DMS79 treated with DMSO at 0.1 percent for 48 hours (cell line): ENCODE measurements at places on chromosomes 5 and 9.
A peak's percentile ranks its signal among the peaks of the same experiment; 100 is the strongest.

GRCh38 chr9:136725612-136726011 is 13.2 kb downstream of the DIPK1B start:
- no peak for DNase-seq

DNA sequence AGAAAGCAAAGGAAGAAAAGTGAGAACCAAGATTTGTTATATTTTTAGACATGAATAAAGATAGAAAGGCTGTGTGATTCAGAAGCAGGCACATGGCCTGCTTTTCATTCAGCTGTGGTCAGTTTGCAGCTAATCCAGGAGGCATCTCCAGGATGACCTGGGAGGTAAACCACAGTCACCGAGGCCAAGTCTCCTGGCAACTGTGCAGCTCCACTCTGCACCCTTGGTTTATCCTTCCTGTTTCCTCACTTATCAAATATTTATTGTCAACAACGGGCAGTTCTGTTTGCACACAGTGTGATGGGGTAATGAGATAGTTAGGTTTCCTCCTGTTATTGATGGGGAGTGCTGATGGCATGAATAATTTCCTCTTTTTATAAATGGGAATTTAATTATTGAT is 243.0 kb downstream of the PSAT1 start:
- no peak for DNase-seq

DNA sequence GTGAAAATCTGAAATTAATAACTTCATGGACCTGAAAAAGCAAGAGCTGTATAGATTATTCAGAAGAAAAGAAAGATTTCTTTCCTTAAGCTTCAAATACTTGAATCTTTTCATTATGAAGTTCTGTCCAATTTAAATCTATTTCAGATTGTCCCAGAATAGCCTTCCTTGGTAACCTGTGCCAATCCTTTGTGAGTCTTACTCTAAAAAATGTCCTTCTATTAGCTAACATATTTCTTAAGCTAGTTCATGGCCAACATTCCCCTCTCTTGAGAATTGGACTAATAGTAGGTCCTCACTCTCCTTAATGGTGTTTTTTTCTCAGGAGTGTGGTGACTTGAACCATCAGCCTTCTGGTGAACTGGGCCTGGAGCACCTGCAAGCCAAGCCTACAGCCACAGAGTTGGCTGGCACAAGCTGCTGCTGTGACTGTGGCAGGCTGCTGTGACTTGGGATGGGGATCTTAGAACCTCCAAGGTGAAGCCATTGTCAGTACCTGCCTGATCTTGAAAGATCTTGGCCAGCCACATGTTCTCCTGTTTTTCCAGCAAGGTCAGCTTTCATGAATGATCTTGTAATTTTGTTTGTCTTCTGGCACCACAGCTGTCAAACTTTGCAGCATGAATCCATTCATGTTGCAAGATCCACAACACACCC is 262.6 kb upstream of the MAP3K1 start:
- no peak for DNase-seq

GRCh38 chr9:135849181-135849580 is 58.2 kb downstream of the CAMSAP1 start:
- no peak for DNase-seq

DNA sequence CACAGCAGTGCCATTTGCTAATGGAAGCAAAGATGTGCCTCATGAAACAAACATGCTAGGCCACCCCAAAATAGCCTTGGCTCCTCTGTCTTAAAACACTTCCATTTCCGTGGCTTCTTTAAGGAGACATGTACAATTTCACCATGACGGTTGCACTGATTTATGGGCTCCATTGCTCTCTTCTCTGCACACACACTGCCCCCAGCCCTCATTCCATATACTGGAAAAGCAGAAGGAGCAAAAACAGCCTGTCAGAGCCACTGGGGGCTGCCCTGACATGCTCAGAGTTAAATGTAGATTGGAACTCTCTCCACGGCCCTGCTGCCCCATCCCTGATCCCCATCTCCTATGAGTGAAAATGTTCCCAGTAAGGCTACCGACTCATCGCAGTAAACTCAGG is 114.8 kb downstream of the ROR2 start:
- no peak for DNase-seq

DNA sequence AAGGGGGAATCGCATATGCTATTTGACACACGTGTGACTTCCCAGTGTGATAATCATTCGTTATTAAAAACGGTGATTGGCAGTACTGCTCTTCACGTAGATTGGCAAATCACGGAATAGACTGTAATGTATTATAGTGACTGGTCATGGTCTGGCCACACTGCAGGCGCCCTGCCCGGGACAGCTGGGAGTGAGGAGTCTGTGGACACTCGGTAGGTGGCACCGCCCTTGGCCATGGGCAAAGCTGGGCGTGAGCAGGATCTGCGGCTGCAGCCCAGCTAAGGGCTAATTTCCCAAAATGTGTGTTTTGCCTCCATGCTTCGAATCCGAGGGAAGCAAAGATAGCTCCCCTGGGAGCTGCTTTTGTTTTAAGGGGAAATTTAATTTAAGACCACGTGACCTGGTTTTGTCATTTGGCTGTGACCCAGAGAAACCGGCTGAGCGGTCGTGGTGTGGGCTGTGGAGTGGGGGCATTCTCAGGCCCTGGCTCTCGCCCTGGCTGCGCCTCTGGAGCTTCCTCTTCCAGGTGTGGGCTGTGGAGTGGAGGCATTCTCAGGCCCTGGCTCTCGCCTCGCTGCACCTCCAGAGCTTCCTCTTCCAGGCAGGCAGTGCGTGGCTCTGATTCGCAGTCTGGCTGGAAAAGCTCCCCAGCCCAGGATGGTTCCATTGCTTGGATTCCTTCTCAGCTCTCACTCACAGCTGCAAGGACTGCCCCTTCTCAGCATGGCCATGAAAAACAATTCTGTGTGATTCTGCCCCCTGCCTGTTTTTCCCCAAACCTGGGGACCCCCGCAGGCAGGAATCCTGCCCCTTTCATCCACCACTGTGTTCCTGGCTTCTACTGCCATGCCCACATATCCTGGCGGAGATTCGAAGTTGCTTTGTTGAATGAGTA is 131.1 kb downstream of the OLFM1 start:
- peak; percentile 27 for DNase-seq

- DNase-seq: no peak
Observed at GRCh38 chr5:147439254-147439653, 70.6 kb downstream of the DPYSL3 start.

DNA sequence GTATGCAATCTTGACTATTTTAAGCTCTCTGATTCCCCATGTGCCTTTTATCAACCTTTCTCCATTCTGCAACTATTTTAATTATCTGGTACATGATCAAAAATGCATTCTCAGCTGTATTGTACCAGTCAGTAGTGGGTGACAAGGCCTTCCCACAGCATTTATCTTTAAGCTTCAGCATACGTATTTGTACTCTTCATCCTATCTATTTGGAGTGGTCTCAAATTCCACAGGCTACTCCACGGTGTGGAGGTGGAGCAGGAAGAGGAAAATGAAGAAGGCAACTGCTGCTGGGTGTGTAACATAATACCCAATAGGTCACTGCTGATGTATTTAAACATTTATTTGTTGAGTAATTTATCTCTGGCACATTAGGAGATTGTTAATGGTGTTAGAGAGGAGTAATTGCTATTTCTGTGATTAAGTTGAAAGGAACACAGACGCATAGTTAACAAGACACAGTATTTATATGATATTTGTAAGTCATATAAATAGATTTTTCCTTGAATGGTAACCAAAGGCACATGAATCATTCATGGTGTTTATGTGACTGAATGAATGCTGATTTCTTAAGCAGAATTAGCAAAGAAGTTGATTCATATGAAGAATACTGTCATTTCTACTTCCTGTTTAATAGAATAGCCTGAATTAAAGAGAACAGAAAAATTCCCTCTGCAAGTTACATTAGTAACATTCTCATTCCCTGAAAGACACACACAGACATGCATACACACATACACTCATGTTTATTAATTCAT is 153.8 kb upstream of the NR3C1 start:
- DNase-seq: no peak

DNA sequence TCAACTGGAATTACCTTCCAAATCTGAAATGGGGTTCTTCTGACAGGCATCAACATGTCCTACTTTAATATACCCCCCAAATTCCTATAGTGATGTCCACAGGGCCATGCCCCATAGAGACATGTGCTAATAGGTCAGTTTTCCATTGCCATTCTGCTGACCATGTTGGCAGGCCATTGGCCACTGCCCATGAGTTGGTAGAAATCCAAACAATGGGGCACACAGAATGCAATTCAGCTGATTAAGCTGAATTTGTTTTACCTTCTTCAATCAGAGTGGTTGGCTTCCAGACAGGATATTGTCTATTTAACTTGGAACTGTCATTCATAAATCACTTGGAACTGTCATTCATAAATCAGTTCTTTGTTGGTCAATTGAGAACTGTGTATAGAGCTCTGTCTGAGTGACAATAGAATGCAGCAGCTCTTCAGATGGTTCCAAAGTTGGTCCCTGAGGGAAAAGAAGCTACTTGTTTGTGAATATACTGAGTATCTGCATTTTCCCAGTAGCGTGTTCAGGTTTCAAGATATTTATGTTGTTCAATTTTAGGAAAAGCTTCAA is 336.9 kb downstream of the DRD1 start:
- DNase-seq: no peak

- no peak for DNase-seq
Observed at GRCh38 chr9:94270009-94270408, 10.9 kb downstream of the ZNF169 start.

DNA sequence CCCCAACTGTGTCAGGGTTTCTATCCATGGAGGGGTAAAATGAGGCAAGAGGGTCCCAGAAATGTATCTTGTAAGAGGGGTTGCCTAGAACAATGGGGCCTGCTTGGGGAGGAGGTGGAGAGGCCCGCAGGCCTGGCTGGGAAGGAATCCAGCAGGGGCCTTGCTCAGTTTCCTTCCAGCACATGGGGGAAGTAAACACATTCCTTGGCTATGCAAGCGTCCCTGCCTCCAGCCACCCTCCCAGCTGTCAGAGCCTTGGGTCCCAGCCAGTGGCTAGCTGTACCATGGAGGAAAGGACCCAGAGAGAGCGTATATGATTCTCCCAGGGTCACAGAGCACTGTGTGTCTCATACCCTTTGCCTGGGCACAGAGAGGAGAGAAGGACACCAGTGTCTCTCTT is 71.1 kb upstream of the IL17B start:
- DNase-seq: no peak

- DNase-seq: no peak
Observed at GRCh38 chr5:7426284-7426683, 30.3 kb downstream of the ADCY2 start.

- DNase-seq: no peak
Observed at GRCh38 chr5:142492781-142493281, 168.0 kb upstream of the SPRY4 start.

DNA sequence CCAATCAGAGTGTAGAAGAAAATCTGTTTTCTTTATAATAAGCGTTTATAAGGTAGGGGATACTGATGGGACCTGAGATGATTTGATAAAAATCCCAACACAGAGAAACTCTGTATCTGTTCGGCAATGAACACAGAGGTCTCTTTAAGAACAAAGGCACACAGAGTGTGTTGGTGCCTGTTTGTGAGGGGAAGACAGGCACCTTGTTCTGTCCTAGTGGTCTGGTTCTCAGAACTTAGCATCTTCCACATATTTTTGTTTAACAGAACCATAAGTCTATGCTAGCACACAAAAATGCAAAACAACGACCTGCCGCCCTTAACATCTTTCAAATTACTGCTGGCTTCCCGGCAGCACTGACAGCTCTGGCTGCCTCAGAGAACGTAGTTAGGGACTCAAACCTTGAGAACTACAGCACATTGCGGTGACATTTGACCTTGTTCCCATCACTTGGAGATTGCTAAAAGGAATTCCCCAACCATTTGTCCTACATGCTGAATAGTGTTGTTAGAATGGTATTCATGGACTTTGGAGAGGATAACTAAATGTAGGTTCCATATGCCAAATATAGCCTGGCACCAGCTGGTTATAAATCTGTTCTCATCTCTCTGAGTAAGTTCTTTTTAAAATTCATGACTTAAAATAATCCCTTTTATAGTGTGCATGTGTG is 871.7 kb upstream of the TYRP1 start:
- DNase-seq: no peak

- DNase-seq: no peak
Observed at GRCh38 chr5:34991486-34992238, 56.1 kb downstream of the AGXT2 start.

- DNase-seq: peak; percentile 28
Observed at GRCh38 chr9:128470560-128470959, 14.8 kb downstream of the ODF2 start.

DNA sequence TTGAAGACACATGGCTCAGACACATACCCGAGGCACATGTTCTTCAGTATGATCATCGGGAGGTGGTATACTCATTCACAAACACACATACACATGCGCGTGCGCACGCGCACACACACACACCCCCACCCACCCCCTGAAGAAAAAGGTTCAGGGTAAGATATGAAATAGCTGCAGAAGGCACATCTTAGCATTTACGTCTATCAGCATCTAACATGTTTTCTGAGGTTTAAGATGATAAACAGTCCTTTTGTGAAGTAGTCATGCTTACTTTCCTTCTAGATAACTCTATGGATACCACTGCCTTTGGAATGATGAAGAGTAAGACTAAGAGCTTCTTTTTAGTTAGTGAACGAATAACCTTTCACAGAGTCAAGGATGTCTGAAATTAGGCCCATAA is 105.1 kb upstream of the GNA14 start:
- DNase-seq: no peak

GRCh38 chr5:52466113-52466512 is 321.6 kb upstream of the ITGA1 start:
- DNase-seq: peak; percentile 87

DNA sequence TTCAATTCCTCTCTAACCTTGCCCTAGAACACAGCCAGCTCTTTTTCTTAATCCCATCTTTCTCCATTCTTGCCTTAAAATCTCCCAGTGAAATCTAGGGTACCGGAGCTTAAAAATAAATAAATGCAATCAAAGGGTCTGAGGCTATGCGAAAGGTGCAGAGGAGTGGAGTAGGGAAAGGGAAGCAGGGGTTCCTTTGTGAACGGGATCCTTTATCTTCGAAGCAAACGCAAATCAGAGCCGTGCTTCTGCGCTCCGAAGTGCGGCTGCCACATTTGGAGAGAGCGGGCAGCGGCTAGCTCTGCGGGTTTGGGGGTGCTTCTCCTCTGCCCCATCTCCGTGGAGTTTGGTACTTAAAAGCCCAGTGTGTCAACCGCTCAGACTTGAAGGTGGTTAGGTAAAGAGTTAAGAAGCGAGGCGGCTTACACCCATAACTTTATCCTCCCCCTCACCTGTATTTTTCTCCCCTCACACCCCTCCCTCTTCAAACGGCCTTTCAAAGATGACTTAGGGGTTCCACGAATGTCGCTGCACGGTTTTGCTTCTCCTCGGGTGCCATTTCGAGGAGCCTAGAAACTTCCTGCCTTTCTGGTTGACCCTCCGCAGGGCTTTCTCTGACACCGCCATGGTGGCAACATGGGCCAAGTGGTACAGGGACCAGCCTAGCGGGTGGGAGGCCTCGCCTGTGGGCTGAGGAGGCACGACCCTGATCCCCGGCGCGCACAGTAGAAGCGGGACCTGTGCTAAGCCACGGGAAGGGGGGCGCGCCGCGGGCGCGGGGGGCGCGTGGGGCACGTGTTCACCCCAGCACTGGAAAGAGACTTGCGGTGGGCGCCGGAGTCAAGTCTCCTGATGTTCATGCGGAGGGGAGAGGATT is 31.7 kb upstream of the NFIB start:
- DNase-seq: no peak

GRCh38 chr5:147045290-147045689 is 166.7 kb upstream of the PPP2R2B start:
- no peak for DNase-seq
